ENCODE measurements at places on chromosomes 16 and 17.

GRCh38 chr17:61351745-61352407, 47.8 kb upstream of the TBX2 start:
- no peak for DNase-seq

DNA sequence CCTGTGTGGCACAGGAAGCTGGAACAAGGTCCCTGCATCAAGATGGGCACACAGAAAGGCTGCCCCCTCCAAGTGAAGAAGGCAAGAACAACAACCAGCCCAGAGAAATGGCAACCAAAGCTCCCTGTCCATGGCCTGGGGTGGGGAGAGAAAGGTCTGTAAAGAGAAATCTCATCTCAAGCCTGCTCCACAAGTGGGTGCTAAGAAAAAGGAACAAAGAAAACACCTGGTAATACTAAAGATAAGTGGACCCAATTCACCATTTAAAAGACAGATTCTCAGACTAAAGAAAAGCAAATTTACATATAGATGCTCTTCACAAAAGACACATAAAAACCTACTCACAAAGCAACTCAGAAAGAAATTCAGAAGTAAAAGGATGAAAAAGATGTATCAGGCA, 107.4 kb downstream of the PARN start:
- DNase-seq = no peak

GRCh38 chr17:76734080-76734840, 2.9 kb downstream of the SRSF2 start:
- no peak for DNase-seq

DNA sequence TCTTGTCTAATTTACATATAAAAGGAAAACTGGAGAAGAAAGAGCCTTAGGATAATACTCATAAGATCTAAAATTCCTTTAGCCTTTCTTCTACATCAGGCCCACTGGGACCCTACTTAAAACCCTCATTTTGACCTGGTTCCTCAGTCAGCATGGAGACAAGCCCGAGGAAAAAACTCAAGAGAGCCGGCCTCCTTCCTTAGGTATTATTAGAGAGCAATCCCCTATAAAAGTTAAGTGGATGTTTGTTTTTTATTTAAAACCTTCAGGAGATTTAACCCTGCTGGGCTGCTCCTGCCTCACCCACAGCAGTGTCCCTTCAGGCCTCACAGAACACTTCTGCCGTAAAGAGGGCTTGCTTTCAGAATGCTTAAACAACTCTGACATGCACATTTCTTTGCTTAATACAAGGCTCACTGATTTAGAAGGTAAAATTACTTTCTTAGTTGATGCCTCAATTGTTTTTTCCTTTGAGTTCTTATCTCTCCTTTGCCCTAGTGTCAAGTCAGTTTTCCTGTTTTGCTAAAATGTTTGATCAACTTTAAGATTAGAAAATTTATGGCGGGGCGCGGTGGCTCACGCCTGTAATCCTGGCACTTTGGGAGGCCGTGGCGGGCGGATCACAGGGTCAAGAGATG, 145.6 kb upstream of the TBX2 start:
- no peak for DNase-seq

DNA sequence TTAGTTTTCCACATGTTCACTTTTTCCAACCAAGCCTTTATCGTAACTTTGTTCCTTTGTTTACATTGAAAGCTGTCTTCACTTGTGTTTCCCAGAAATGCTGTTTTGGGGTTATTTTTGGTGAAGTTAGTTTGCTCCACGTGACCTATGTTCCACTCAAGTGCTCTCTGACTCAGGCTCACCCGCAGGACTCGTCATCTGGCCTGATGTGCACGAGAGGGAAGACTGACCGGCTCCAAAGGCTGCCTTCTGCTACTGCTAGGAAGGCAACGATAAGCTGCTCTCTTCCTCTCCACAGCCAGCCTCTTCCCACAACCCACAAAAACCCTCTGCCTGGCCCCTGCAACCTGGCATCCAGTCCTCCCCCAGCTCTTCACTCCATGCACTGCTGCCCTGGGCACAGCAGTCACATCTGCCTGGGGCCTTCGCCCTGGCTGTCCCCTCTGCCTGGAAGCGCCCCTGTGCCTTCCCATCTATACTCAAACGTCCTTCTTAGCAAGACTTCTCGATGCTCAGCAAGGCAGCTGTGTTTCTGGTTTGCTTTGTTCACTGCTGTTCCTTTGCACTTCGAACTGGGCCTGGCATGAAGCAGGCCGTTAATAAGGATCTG, 28.0 kb downstream of the ZCCHC14 start:
- peak; percentile 83 for DNase-seq

DNA sequence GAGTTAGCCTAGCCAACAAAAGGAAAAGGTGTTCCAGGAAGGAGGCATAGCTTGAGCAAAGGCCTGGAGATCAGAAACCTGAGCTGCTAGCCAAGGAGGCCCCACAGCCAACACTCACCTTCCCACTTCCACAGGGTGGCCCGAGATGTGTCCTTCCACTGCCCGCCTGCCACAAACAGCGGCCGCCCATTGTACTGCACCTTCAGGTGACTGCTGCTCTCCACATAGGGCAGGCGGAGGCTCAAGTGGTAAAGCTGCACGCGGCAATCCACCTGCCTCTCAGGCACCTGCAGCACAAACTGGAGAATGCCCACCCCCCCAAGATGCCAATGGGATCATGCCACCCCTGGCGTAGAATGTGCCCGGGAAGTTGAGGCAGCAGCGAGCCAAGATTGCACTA, 111.5 kb downstream of the RMI2 start:
- no peak for DNase-seq

- no peak for DNase-seq
Measured at GRCh38 chr17:48439875-48440505, 10.0 kb upstream of the SKAP1 start.

GRCh38 chr17:47720754-47721533, 12.1 kb upstream of the TBX21 start:
- no peak for DNase-seq

DNA sequence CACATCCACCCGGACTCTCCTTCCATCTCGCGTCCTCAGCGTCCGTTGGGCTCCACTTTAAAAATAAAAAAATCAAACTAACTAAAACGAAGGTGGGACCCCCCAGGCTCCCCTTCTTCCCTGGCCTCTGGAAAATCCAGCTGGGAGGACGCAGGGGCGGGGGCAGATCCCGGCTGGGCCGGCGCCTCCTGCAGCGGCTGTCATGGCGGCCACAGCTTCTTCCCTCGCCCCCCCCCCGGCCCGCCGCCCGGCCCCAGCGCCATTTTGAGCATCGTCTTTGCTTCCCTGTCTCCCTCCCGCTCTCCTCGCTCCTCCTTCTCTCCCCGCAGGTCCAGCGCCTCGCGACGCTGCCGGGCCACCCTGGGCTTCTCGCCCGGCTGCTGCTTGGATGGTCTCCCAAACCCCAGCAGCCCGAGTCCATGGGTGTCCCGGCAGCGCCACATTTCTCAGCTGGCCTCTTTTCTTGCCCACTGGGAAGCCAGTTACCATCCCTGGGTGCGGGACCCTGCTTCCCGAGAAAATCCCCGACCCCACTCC, 3.3 kb downstream of the HOXB2 start:
- peak; percentile 69 for DNase-seq

- DNase-seq = no peak
Measured at GRCh38 chr16:82605863-82606620, 20.7 kb upstream of the CDH13 start.

GRCh38 chr17:33469421-33469820, 176.3 kb upstream of the ASIC2 start:
- no peak for DNase-seq

- no peak for DNase-seq
Measured at GRCh38 chr17:38560503-38561318, 45.0 kb downstream of the SRCIN1 start.

- DNase-seq = no peak
Measured at GRCh38 chr17:3724378-3725077, 825 bp downstream of the HASPIN start.

Data from upper lobe of right lung (tissue), 1 donor.